ENCODE measurements at places on chromosomes 1 and 21.
A peak's percentile ranks its signal among the peaks of the same experiment; 100 is the strongest.

DNA sequence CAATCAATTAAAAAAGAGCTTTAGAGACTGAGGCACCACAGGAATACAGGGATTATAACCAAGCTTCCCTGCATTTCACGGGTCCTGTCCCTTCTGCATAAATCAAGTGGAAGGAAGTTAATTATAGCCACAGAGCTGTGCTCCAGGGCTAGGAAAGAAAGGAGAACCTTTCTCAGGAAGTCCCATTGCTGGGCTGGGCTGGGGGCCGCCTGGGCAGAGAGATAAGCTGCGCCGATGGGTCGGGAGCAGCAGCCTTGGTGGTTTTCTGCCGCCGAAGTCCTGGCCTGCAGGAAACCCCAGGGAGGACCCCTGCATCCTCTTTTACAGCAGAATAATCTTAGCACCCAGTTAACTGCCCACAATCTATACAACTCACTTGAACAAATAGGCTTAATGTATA lies 12.6 kb upstream of the CD34 start:
- no peak for DNase-seq

GRCh38 chr21:43956670-43957035 lies 55.5 kb upstream of the TRAPPC10 start:
- peak; percentile 58 for DNase-seq

- DNase-seq: no peak
Observed at GRCh38 chr1:25050165-25050564, 120.1 kb upstream of the RUNX3 start.

- DNase-seq: peak; percentile 75
Observed at GRCh38 chr1:205488074-205488723, 16.3 kb upstream of the CDK18 start.

- no peak for DNase-seq
Observed at GRCh38 chr1:113980110-113980509, 836 bp downstream of the OLFML3 start.

- peak; percentile 91 for DNase-seq
Observed at GRCh38 chr21:42923553-42924432, 1.6 kb downstream of the ERVH48-1 start.

- DNase-seq: no peak
Observed at GRCh38 chr1:2353551-2354438, 37.6 kb downstream of the MORN1 start.

GRCh38 chr1:204294357-204294756 lies 65.4 kb downstream of the PLEKHA6 start:
- peak; percentile 56 for DNase-seq

DNA sequence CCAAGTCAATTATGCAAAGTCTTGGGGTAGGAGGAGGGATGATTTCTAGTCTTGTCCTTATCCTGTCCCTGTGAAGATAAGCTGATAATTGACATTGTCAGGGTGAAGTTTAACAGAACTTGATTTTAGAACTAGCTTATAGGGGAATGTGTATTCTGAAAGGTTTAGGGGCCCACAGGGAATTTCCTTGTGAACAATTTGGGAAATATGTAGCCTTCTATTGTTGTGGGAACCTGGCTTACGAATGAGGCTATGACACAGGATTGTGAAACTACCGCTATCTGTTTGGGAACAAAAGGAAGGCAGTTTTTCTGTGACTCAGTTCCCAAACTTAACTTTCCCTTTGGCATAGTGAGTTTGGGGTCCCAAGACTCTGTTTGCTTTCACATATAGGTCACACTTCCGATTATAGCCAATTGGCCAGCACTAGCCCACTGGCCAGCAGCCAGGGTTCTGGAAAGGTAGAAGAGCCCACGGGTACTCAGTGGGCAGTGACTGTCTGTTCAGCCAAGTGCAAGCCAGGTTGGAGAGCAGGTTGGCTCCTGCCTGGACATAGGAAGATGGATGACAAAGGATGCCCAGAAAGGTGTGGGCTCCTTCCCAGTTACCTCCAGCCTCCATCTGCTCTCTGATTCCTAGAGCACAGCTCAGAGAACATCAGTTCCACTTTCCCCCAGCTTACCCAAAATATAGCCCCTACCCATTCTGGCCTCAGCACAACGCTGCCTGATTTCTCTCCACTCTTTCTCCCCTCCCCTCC lies 35.5 kb downstream of the H3-3A start:
- peak; percentile 55 for DNase-seq

DNA sequence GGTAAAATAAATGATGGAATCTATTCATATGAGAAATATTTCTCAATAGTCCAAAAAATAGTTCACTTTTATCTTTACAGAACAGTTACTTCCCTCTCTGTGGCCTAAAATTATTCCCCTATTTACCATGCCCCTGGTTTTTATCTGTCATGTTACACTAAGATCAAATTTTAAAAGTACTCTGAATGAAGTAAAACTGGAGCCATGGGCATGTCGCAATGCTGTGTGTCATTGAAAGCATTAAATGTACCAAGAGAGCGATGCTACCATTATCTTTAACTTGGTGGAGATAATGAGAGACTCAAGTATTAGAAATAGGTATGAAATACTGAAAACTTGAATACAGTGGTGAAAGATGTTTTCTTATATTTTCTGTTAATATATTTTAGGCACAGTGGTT lies 146.2 kb downstream of the KCNT2 start:
- no peak for DNase-seq

DNA sequence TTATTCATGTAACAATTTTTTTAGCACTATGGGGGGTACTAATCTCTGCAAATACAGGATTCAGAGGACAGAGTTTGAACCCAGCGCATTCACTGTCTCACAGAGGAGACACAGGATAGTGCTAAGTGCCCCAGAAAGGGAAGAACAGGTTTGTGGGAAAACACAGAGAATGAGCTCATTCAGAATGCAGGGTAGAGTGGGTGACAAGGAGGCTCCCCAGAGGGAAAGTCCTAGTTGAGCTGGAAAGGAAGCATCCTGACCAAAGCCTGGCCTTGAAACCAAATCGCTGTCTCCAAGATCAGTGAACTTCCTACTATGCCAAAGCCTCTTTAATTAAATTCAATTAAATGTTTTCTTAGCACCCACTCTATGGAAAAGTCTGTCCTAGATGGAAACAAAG lies 19.0 kb upstream of the RGS2 start:
- DNase-seq: peak; percentile 37

- no peak for DNase-seq
Observed at GRCh38 chr1:114295321-114295720, 141.7 kb upstream of the SYT6 start.

DNA sequence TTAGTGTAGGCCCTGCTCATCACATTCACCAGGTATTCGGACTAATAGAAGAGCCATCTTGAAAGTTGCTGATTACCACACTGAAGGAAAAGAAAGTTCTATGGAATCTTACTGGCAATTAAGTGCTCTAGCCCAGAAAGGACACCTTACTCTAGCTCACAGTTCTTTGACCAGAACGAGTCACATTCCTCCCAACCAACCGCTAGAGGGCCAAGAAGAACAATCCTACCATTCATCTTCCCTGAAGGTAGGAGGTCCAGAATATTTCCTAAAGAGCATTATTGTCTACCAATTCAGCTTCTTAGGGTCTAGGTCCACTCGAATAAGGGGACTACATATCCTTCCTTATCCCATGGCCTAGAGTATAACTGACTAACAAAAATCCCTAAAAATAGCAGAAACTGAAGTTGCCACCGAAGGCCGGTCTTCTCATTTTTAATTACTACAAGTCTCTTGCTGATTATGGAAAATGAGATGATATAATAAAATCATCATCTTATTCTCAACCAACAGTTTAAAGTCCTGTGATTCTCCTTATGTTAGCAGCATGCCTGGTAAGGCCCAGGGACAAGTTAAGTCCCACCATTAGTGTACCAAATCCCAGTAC lies 2.7 kb upstream of the FMO1 start:
- peak; percentile 49 for DNase-seq

- DNase-seq: peak; percentile 20
Observed at GRCh38 chr1:26785611-26786436, 1.9 kb upstream of the PIGV start.
